Nephron progenitor cell (in vitro differentiated cells): ENCODE measurements at places on chromosomes 7 and 10.

- no peak overlapping the region for H3K27ac ChIP-seq
- no peak overlapping the region for H3K4me3 ChIP-seq
- no peaks in the 10 kb centered on the region for H3K36me3 ChIP-seq
- no peaks in the 10 kb centered on the region for H3K4me1 ChIP-seq
- peaks cover 21% of the 10 kb centered on the region for H3K27me3 ChIP-seq
Observed at GRCh38 chr10:12589291-12589690, 239.9 kb downstream of the CAMK1D start.

- no peak overlapping the region for H3K27ac ChIP-seq
- no peak for DNase-seq
- H3K27me3 ChIP-seq: peaks cover 4% of the 10 kb centered on the region
- peaks cover 17% of the 10 kb centered on the region for H3K36me3 ChIP-seq
- H3K4me1 ChIP-seq: peaks cover 12% of the 10 kb centered on the region
- H3K4me3 ChIP-seq: no peak overlapping the region
Observed at GRCh38 chr7:135684136-135684535, 21.8 kb downstream of the STMP1 start.

DNA sequence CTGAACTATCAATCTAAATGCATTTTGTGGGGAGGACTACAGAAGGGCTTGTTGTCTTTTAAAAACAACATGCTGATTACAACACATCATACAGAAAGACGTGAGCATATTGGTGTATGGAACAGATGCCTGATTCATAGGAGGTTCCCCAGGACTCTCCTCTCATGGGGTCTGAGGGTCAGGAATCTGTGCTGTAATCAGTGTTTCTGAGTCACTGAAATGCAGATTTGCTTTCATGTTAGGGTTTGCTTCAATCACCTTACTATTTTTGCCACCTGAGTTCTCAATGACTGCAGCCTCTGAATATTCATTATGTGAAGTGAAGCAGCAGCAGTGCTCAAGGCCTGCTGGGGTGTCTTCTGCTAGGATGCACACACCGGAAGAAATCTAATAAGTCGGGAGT lies 550 bp upstream of the ANK3 start:
- peaks cover 9% of the 10 kb centered on the region for H3K27me3 ChIP-seq
- no peak for DNase-seq
- no peak overlapping the region for H3K27ac ChIP-seq

DNA sequence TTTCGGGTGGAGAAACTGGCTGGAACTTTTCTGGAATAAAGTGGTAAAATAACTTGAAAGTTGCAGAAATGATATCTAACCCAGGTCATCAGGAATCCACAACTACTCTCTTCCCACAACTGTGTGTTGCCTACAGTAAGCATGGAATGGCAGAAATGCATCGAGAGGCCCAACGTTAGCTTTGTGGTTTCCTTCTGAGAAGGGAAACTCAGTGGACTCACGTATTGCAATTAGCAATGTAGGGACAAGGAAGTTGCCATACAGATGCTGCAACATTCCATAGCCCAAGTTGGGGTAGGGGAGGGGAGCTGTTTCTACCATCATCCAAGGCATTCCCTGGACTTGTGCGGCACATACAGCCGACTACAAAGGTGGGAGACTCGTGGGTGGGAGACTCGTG lies 1.9 kb downstream of the PON1 start:
- no peak for DNase-seq
- no peak overlapping the region for H3K4me3 ChIP-seq
- peaks cover 14% of the 10 kb centered on the region for H3K4me1 ChIP-seq
- peaks cover 33% of the 10 kb centered on the region for H3K27me3 ChIP-seq
- no peak overlapping the region for H3K27ac ChIP-seq

DNA sequence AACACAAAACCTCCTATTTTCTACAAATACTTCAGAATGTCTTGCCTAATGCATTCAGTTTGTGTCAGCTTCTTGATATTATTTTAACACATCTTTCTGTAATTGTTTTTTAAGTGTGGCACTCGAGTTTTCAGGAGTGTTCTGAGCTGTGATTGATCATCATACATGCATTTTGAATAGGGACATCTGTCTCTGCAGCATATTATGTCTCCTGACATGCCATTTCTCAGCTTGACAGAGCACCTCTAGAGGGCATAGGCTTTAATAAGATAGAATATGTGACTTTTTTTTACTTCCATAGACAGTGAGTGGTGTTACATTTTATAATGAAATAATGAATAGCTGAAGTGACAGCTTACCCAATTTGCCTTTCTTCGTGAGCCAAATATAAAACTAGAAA lies 219.2 kb upstream of the HDAC9 start:
- DNase-seq: no peak
- H3K27me3 ChIP-seq: no peaks in the 10 kb centered on the region
- no peaks in the 10 kb centered on the region for H3K36me3 ChIP-seq
- H3K4me3 ChIP-seq: no peak overlapping the region
- H3K4me1 ChIP-seq: peaks cover 10% of the 10 kb centered on the region
- no peak overlapping the region for H3K27ac ChIP-seq

GRCh38 chr10:123378302-123378701 lies 224.1 kb downstream of the BUB3 start:
- no peak for DNase-seq
- H3K27ac ChIP-seq: no peak overlapping the region
- peaks cover 35% of the 10 kb centered on the region for H3K4me1 ChIP-seq
- peaks cover 14% of the 10 kb centered on the region for H3K27me3 ChIP-seq
- no peaks in the 10 kb centered on the region for H3K36me3 ChIP-seq

GRCh38 chr10:124798364-124798763 lies 3.3 kb upstream of the ABRAXAS2 start:
- peak overlapping the region; percentile 7 for H3K27ac ChIP-seq
- H3K27me3 ChIP-seq: peaks cover 8% of the 10 kb centered on the region
- no peaks in the 10 kb centered on the region for H3K36me3 ChIP-seq
- H3K4me3 ChIP-seq: no peak overlapping the region

GRCh38 chr7:11935905-11936304 lies 103.9 kb upstream of the THSD7A start:
- no peaks in the 10 kb centered on the region for H3K27me3 ChIP-seq
- H3K4me3 ChIP-seq: no peak overlapping the region
- no peaks in the 10 kb centered on the region for H3K36me3 ChIP-seq
- no peaks in the 10 kb centered on the region for H3K4me1 ChIP-seq

- H3K27me3 ChIP-seq: peaks cover 63% of the 10 kb centered on the region
- no peak overlapping the region for H3K4me3 ChIP-seq
- no peaks in the 10 kb centered on the region for H3K36me3 ChIP-seq
- H3K27ac ChIP-seq: no peak overlapping the region
- DNase-seq: no peak
Observed at GRCh38 chr7:128205068-128205467, 36.0 kb upstream of the LEP start.

- H3K4me3 ChIP-seq: no peak overlapping the region
- peak overlapping the region; percentile 3 for H3K27ac ChIP-seq
- H3K36me3 ChIP-seq: peaks cover 6% of the 10 kb centered on the region
- H3K27me3 ChIP-seq: peaks cover 8% of the 10 kb centered on the region
- no peaks in the 10 kb centered on the region for H3K4me1 ChIP-seq
Observed at GRCh38 chr10:118485641-118486040, 109.8 kb downstream of the PRLHR start.

DNA sequence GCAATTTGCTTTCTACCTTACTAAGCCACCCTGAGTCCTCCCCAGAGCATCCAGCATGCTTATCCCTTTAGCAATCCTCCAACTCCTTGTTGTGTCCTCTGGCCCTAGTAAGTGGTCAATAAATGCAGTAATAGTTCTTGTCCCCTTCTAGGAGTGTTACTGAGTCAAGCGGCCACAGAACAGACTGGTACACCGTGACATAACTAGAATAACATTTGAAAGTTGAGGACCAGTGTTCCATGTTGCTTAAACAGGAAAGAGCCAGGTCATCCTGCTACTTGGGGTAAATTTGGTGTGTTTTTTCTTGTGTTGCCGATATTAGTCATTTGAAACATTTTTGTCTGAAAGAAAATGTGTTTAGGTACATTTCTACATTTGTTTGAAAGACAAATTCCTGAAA lies 4.8 kb upstream of the CDK6 start:
- DNase-seq: no peak
- no peaks in the 10 kb centered on the region for H3K36me3 ChIP-seq
- H3K27ac ChIP-seq: no peak overlapping the region
- H3K27me3 ChIP-seq: peaks cover 6% of the 10 kb centered on the region
- H3K4me1 ChIP-seq: peaks cover 8% of the 10 kb centered on the region

DNA sequence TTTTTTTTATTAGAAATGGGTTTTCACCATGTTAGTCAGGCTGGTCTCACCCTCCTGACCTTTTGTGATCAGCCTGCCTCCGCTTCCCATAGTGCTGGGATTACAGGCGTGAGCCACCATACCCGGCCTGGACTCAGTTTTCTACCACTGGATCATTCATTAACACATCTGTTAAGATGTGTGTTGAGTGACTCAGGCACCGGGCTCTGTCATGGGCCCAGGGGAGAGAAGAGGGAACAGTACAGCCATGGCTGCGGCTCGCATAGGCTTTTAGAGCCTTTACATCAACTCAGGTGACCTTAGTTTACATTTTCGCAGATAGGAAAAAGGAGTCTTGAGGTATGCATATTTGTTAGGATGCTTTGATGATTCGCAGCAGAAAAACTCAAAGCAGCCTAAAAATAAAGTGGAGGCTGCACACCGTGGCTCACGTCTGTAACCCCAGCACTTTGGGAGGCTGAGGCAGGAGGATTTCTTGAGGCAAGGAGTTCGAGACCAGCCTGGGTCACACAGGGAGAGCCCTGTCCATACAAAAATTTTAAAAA lies 3.1 kb upstream of the ARPC1B start:
- H3K4me3 ChIP-seq: no peak overlapping the region
- DNase-seq: no peak
- H3K4me1 ChIP-seq: peaks cover 54% of the 10 kb centered on the region
- H3K36me3 ChIP-seq: peaks cover 16% of the 10 kb centered on the region

DNA sequence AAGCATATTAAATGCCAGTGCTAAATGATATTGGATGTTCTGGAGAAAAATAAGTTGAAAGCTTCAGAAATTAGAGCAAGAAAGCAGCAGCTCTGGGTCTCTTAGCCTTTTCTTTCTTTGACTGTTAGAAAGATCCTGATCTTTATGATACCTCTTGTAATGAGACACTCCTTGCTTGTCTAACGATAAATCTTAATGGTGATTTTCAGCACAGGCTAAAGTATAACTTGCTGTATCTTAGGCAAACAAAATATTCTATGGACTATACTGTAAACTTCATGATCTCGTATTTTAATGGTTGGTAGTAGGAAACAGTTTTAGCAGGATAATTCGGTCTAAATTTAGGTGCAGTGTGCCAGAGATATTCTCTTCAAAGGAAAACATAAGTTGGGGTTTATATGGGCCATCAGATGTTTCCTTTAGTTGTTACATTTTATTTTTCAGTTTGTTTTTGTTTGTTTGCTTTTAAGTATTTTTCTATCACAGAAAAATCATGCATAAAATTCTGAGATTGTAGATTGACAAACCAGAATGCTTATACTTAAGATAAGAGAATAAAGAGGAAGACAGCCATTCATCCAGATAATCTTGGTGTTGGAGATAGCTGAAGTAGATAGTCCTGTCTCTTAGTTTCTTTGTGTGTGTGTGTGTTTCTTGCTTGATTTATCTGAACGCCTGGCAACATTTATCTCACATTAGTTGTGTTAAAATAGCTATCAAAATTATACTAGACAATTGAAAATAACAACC lies 4.7 kb downstream of the CASD1 start:
- H3K4me1 ChIP-seq: peaks cover 68% of the 10 kb centered on the region
- H3K27me3 ChIP-seq: no peaks in the 10 kb centered on the region
- peak overlapping the region; percentile 80 for H3K4me3 ChIP-seq
- H3K27ac ChIP-seq: peak overlapping the region; percentile 84
- no peak for DNase-seq
- H3K36me3 ChIP-seq: peaks cover 27% of the 10 kb centered on the region

DNA sequence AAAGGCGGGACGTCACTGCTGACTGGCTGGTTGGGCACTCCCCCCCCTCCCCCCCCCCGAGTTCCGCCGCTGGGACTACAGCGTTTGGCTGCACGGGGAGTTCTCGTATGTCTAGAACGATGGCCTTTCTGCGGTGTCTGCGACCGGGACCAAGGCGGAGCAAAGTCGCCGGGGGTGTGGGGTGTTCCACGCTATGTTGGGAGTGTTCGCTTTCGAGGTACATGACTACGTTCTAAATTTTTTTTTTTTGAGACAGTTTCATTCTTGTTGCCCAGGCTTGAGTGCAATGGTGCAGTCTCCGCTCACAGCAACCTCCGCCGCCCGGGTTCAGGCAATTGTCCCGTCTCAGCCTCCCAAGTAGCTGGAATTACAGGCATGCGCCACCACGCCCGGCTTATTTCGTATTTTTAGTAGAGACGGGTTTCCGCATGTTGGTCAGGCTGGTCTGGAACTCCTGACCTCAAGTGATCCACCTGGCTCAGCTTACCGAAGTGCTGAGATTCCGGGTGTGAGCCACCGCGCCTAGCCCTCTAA lies 573 bp upstream of the IDI1 start:
- no peak for DNase-seq
- H3K4me3 ChIP-seq: peak overlapping the region; percentile 98
- peak overlapping the region; percentile 100 for H3K27ac ChIP-seq
- no peaks in the 10 kb centered on the region for H3K27me3 ChIP-seq

DNA sequence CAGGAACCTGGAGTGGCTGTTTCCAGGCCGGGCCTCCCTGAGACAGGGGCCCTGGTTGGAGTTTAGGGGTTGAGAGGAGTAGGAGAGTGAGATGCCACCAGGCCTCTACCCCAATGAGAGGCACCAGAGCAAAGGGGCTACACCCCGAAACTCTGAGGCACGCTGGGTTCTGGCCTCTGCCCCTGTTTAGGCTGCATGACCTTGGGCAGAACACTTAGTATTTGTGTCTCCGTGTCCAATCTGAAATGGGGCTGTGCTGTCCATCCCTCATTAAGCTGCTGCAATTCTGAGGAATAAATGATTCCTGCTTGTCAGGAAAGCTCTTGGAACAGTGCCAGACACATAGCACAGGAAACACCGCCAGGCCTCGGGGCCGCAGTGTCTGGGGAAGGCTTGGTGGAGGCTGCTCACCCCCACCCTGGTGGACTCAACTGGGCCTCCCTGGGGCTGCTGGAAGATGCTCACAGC lies 40.5 kb upstream of the SAMD8 start:
- H3K36me3 ChIP-seq: no peaks in the 10 kb centered on the region
- H3K27me3 ChIP-seq: peaks cover 35% of the 10 kb centered on the region
- no peak for DNase-seq
- H3K27ac ChIP-seq: no peak overlapping the region
